Right cardiac atrium (tissue), 5 donors: ENCODE measurements at places on chromosomes 2 and 18. TPM values are rescaled to one million over a fixed set of nuclear protein-coding genes. Genes with fewer than 3 reads are reported as not detected.

Gene DNAJC5G
- total RNA-seq, result 1.5 TPM

Gene MRPS5
- total RNA-seq, result 50.3 TPM

Gene REEP1
- 34.4 TPM for total RNA-seq

Gene MOGAT1
- total RNA-seq, result 0.59 TPM

Gene ATG16L1
- total RNA-seq, result 18.1 TPM

Gene ADCYAP1
- total RNA-seq, result 0.33 TPM

Gene HJURP
- not detected for total RNA-seq

Gene DSG3
- total RNA-seq, result not detected

Gene SLC19A3
- total RNA-seq, result 0.54 TPM

Gene RAD51AP2
- total RNA-seq, result 0.51 TPM

Gene CDK15
- 0.37 TPM for total RNA-seq

Gene PJVK
- 1.9 TPM for total RNA-seq

Gene FOXI3
- not detected for total RNA-seq

Gene CLEC4F
- total RNA-seq, result 0.12 TPM

Gene MAP3K19
- not detected for total RNA-seq

Gene CD8B2
- total RNA-seq, result not detected

Gene PHOSPHO2
- 4.6 TPM for total RNA-seq

Gene EVX2
- total RNA-seq, result not detected

Gene SLC9A4
- not detected for total RNA-seq

Gene PRKAG3
- 0.14 TPM for total RNA-seq

- no peak for DNase-seq
Measured at GRCh38 chr2:240655931-240656886, 26.5 kb downstream of the AQP12B start.

DNA sequence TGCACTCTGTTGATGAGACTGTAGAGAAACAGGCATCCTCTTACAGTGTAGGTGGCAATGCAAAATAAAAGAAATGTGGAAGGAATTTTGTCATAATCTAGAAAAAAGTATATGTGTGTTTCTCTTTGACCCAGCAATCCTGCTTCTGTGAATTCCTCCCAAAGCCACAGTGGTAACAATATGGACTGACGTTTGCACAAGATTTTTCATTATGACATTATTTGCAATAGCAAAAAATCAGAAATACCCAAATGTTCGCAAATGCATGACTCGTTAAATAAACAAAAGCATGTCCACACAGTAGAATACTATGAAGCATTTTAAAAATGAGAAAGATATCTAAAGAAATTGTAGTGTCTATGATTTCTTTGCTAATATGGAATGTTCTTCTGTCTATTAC is 255.2 kb upstream of the NRP2 start:
- DNase-seq, result no peak

DNA sequence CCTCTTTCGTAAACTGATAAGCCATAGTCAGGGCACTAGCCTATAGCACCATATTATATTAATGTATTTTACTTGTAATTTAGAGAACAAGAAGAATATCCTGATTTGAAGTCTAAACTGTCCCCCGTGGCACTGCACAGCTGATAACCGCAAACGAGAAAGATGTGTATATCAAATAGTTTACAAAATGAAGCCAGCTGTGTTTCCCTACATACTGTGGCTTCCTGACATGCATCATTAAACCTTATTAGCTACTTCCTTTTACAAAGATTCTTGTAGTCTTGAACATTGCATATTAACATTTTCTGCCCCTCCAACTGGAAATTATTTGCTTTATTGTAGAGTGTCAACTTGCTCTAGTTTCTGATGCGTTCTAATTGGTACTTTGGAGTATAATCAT is 153.5 kb upstream of the NFATC1 start:
- no peak for DNase-seq

- no peak for DNase-seq
Measured at GRCh38 chr18:60847517-60847916, 474.9 kb upstream of the MC4R start.

GRCh38 chr2:184178229-184178628 is 420.1 kb upstream of the ZNF804A start:
- DNase-seq, result no peak

GRCh38 chr2:403682-404081 is 115.8 kb upstream of the ALKAL2 start:
- DNase-seq, result no peak

DNA sequence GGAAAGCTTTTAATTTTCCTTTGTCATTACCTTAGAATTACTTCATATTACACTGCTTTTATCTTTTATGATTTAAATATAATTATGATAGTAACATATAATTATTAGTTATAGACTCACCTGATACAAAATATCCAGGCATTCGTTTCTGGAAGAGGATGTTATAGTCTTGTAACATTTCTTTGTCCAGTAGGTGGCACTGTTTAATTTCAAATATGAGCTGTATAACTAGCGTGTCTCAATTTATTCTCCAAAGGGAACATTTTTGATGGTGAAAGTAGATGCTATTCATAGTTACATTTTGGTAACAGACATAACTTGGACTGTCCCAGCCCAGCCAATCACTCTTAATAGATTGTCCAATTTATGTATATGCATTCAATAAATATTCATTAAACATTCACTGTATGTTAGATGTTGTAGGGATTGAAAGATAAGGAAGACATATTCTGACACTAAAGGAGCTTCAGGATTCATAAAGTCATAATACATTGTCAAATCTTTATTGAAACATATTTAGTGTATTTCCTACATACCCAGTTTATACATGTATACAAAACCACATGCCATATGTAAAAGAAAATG is 19.2 kb downstream of the DAW1 start:
- no peak for DNase-seq

DNA sequence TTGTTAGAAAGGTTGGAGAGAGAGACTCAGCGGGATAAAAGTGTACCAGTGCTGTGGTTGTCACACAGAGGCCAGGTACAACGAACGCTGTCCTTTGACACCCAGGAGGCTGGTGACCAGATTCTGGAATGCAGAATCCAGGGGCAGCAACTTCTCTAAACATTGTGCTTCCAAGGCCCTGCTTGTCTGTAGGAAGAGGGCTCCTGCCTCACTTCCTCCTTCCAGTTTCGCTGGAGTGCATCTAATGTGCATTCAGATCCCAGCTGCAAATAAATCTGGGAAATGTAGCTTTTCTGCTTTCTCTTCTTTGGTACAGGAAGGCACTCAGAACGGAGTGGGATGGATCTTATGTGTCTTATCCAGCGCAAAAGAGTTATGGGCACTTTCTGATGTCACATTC is 171.8 kb upstream of the ATP5MC3 start:
- DNase-seq, result no peak

DNA sequence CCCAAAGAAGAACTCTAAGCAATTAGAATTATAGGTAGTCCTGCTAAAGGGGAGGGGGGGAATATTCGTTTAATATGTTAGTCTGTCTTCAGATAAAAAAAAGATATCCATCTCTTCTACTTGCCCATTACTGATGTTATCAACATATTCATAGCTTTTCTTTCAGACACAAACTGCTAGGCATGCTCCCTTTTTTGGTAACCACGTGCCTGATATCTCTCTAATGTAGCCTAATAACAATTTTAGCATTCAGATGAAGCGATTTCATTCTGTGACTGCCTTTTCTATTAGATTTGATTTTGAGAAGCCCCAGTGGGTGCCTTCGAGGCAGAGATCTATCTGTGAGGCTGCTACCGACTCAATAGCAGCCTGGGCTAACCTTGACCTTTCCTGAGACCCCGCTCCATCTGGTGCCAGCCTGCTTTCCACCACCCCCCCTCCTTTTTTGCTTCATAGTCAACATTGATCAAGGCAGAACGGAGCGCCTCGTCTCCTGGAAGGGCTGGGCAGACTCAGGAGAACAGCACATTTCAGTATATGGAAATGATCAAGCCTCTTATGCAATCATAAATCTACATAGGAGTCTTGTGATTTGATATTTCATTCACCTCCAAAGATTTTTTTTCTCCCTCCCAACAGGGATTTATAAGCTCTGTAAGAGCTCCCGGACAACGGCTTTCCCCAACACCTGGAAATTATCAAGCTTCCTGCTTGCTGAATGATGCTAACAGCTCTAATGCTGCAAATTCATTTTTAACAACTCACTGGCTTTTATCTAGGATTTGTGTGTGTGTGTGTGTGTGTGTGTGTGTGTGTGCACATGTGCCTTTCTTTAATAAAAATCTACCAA is 14.7 kb upstream of the BCL11A start:
- DNase-seq, result no peak

- no peak for DNase-seq
Measured at GRCh38 chr2:209367075-209367747, 56.6 kb upstream of the MAP2 start.

GRCh38 chr2:171958475-171958874 is 36.2 kb downstream of the HAT1 start:
- DNase-seq, result no peak

DNA sequence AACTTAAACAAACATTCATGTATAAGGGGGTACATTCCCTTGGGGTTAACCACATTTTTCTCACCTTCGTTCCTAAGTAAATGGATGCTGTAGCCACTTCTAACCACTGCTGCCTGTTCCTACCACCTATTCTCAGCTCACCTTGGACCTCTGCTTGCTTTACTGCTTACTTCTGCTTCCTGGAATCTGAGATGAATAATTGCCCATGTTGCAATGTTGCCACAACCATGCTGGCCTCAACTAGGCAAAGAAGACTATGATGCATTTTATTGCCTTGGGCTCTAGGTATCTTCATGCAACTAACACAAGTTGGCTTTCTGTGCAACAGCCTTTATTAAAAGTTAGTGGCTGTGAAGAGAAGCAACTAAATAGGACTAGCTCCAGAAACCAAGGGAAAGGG is 106.3 kb upstream of the TCF4 start:
- no peak for DNase-seq

DNA sequence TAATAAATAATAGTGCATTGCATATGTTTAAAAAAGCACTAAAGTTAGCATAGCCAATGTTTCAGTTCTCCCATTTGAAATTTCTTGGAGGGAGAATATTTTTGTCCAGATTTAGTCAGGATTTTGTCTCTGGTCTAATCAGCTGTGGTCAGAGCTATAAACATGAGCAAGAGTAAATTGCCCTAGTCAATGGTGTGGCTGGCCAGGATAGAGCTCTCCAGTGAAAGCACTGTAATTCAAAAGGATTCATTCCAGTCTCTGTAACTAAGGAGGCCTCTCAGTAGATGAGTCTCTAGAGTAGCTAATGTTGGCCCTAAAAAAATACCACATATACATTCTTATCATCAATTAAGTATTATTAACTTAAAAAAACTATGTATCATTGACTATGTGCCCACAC is 241.6 kb downstream of the CDCA7 start:
- DNase-seq, result no peak

DNA sequence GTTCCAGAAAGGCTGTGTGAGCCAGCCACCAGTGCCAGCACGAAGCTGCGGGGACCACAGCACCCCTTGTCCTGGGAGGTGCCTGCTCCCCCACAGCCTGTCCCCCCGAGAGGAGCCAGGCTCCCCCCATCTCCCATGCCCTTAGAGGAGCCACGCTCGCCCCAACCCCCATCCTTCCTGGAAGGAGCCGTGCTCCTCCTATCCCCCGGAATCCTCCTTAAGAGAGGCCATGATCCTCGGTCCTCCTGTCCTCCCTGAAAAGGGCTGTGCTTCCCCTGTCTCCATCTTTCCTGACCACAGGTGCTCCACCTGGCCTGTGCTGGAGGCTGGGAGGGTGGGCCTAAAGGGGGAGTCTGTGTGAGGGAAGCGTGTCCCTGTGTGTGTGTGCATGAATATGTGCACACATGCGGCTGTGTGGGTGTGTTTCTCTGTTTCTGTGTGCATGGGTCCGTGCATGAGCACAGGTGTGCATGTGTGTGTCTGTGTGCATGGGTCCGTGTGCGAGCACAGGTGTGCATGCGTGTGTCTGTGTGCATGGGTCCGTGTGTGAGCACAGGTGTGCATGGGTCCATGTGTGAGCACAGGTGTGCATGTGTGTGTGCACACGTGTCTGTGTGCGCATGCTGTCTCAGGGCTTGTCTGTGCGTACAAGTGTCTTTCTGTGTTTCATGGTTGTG is 80.3 kb downstream of the RTP5 start:
- no peak for DNase-seq

- peak; percentile 85 for DNase-seq
Measured at GRCh38 chr2:45771261-45771660, 119.8 kb downstream of the PRKCE start.

- peak; percentile 74 for DNase-seq
Measured at GRCh38 chr2:8680822-8681760, 765 bp upstream of the ID2 start.

GRCh38 chr2:65554765-65555591 is 122.6 kb upstream of the SPRED2 start:
- no peak for DNase-seq

GRCh38 chr2:135960656-135961551 is 24.5 kb downstream of the DARS1 start:
- DNase-seq, result no peak

- DNase-seq, result no peak
Measured at GRCh38 chr2:41936771-41937463, 110.9 kb upstream of the PKDCC start.

DNA sequence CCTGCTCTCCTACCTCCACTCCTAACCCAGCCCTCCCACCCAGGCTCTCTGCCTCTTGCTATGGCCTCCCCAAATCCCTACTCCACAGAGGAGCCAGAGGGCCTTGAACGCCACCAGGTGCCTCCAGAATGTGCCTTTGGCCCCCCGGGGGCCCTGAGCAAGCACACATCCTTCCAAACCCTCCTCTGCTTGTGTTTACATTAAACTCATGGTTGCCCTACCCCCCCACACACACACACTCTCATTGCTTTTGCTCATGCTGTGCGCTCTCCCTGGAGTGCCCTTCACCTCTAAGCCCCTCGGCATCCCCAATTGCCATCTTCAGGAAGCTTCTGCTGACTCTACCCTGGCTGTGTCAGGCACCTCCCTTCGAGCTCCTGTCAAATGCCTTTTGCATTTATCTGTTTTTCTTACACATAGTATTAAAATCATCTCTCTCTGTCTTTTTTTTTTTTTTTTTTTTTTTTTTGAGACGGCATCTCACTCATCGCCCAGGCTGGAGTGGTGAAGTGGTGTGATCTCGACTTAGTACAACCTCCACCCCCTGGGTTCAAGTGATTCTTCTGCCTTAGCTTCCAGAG is 16.3 kb upstream of the TET3 start:
- no peak for DNase-seq

DNA sequence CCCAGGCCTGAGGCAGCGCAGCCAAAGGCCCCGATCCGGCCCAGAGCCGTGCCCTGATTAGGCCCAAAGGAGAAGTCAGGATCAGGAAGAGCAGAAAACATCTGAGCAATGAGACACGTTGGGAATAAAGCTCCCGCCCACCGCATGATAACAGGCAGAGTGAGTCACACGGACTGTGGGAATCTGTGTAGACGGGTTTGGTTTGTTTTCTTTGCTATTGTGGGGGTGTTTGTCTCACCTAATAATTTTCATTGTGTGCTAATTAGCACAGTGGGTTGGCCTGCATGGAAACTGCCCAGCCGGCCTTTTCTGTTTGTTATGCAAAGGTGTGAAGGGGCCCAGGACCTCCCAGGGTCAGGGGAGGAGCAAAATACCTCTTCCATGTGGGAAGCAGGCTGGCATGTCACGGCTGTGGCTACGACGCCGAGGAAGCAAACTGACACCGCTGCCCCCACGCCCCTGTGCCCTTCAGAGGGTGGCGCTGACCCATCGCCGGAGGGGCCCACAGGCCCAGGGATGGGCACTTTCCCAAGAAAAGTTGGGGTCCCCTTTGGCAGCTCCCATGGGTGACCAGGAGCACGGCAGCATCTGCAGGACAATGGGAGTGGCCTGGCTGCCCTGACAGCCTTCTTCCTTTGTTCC is 68.4 kb upstream of the CTDP1 start:
- peak; percentile 81 for DNase-seq

GRCh38 chr18:69616114-69616513 is 215.4 kb downstream of the DOK6 start:
- peak; percentile 16 for DNase-seq

GRCh38 chr2:9251154-9252001 is 44.8 kb downstream of the ASAP2 start:
- peak; percentile 76 for DNase-seq

- no peak for DNase-seq
Measured at GRCh38 chr2:134739879-134740301, 21.1 kb upstream of the TMEM163 start.
